Thoracic aorta (tissue), 2 donors: ENCODE measurements at places on chromosomes 2 and 18.

DNA sequence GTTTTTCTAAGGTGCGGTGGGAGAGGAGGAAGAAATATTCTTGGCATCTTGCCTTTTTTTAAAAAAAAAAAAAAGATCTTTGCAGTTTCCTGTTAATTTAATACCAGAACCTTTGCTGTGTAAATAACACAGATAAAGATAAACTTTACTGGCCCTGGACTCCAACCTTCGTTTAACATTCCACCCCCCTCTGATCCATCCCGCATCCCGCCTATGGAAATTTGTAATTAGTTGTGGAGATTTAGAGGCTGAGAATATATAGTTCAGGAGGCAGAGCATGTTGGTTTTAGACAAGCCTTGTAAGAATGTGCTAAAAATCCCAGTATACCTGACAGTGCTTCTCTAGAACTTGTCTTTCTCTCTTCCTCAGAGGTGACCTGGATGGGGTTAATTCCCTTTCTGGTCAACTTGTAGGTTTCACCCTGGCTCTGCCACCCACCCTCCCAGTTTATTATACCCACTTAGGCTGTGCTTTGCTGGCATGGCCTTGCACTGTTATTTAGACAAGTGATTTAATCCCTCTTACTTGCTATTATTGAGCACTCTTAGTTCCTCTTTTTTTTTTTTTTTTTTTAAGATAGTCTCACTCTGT, 2.9 kb upstream of the C2orf72 start:
- no peak for DNase-seq

- no peak for DNase-seq
These were observed 21.9 kb upstream of the PAX3 start for GRCh38 chr2:222320436-222321395.

DNA sequence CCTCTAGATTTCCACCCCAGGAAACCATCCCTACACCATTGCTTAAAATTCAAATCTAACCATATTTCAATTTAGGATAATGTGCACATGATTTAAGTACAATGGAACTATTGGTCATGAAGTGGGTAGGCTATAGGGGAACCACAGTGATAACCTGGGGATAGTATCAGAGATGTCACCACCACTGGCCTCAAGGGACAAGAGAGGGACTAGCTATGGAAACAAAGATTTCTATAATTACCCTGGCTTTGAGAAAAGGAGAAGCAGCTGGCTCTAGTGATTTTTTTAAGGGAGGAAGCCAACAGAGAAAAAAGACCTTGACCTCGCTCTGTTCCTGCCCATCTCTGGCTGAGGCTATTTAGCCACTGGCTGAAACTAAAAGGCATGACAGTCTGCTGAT, 132.0 kb downstream of the MEP1B start:
- DNase-seq: no peak

DNA sequence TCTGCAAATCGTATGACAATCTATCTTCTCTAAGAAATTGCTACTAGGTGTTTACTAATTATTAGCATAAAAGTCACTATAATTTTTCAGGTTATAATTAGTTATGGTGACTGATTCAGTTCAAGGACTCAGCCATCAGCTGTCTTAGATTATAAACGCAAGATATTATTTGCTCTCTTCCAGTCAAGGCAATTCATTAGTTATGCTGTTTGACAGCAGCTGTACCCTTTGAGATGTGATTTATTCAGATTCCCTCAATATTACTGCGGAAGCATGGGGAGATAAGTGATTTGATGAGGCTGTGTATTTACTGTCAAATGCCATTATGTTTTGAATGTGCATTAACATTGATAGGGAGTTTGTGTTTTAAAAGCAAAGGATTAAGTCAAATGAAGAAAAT, 558.9 kb upstream of the FSIP2 start:
- DNase-seq: no peak

DNA sequence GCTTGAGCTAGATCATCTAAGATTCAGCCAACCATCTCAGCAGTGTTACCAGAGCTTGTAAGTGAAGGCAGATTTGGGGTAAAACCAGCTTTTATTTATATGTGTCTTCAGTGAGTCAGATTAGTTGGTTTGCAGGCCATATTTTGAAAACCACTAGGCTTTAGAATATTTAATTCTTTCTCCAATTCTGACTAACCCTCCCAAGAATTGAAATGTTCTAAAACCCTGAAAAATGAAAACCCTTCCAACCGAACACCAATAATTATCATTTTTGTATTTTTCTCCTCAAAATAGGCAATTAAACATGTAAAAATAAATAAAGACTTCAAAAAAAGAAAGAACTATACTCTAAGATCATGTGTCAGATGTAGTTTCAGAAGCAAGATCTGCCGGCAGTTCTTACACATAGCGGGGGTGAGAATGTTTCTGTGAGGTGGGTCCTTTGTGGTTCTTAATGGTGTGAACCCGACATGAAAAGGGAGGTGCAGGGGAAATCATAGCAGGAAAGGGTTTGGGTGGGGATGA, 14.2 kb downstream of the PLEK start:
- no peak for DNase-seq

DNA sequence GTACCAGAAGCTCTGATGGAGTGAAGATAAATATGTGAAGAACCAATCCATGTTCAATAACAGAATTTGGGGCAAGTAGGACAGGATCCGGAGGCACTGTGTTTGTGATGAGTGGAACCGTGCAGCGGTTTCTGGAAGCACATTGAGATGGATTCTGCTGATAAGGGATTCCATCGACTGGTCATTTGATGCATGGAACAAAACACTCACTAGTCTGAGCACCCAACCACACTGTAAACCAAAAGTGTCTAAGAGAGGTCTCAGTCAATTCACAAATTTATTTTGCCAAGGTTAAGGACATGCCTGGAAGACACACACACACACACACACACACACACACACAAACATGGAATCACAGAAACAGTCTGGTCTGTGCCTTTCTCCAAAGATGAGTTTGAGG, 459.5 kb downstream of the FBXO15 start:
- DNase-seq: no peak

DNA sequence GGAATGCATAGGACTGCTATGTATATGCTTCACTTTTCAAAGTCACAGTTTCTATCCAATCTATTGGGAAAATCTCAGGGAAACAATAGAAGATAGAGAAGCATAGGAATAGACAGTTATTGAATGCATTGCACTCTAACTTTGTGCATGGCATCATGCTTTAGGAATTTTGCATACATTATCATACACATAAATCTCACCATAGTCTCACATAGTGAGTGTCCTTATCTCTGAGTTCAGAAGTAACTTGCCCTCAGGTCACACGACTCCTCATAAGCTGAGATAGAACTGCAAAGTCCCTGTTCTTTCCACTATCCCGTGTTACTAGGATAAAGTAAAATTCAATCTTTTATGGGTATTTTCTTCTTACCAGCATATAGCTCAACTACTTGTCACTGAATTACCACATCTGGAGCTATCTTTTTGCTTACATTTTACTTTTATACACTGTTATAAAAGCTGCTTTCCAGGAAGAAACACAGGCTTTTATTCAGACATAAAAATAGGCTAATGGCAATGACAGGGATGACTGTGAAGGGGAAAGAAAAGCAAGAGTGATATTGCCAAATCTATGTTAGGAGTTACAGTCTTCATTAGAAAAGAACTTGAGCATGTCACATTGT, 666.9 kb downstream of the XIRP2 start:
- no peak for DNase-seq

DNA sequence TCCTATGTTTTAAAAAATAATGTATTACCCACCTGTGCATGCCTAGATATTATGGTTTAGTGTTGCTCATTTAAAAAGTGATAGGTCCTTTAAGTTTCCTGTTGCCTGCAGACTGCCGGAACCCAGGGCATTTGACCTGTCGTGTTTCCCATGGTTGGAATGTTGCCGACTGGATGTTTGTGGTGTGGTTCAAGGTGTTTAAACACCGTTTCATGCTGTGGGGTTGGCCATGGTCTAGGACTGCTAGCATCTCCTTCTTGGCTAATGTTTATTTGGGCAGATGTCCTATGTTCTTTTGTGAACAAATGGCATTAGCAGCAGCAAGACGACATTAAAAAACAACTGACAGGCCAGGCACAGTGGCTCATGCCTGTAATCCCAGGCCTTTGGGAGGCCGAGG, 92.9 kb upstream of the LMAN1 start:
- DNase-seq: no peak

DNA sequence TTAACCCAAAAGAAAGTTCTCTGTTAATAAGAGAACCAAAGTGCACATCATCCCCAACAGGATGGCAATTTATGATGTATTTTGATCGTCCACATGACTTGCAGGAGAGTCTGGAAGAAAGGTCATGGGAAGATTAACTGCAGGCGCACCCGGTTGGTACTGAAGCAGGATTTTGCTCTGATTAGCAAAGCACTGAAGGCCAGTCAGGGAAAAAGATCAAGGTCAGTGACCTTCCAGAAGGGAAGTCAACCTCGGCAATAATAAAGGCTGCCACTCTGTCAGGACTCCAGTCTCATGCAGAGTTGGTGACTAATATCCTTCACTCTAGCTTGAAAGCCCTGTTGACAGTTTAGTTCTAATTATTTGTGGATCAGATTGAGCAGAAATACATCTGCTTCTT, 432.7 kb upstream of the RAB12 start:
- no peak for DNase-seq

DNA sequence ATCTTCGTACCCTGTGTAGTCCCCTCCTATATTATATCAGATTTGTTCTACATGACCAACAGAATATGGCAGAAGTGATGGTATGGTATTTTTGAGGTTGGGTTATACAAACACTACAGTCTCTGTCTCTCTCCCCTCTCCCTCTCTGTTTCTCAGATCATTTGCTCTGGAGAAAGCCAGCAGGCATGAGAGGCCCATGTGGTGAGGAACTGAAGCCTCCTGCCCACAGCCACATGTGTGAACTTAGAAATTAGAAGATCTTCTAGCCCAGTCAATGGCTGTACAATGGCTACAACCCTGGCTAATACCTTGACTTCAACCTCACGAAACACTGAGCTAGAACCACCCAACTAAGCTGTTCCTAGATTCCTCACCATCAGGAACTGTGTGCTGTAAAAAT, 250.6 kb downstream of the SMAD2 start:
- DNase-seq: no peak

- no peak for DNase-seq
These were observed 24.2 kb upstream of the HES6 start for GRCh38 chr2:238264072-238264460.

DNA sequence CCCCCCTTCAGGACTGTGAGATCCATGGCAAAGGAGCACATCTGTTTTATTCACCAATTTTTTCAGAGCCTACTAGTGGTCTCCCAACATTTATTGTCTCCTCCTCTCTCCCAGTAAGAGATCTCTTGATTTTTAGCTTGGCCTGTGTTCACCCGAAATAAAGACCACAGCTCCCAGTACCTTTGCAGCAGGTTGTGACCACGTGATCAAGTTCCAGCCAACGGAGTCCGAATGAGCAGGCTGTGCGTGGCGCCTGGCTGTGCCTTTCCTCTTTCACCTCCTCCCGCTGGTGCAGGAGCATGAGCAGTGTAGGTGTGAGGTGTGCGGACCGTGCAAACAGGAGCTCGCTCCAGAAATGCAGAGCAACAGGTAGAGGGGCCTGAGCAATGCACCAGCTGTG, 143.6 kb upstream of the GLI2 start:
- DNase-seq: no peak

DNA sequence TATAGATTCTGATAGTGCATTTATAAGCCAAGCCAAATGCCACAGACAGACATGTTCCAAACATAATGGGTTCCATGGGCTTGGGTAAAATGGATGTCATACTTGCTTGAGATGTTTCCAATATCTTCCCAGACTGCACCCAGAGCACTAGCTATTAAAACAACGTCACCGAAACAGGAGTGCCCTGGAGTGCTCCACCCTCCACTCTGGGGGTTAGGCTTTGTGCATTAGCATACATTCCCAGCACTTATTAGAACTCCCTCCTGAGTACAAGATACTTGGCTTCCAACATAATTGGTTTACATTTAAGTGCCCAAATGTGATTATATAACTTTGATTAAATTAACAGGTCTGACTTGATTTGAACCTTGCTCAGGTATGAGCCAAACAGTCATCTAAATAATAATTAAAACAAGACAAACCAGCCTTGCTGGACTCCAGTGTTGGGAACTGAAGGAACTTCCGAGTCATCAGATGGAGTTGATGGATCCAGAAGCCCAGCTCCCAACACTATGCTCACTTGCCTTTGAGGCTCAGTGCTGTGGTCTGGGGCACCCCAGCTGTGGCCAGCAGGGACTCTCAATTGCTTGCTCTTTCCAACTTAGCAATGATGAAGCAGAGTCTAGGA, 60.5 kb upstream of the LGALSL start:
- DNase-seq: no peak

DNA sequence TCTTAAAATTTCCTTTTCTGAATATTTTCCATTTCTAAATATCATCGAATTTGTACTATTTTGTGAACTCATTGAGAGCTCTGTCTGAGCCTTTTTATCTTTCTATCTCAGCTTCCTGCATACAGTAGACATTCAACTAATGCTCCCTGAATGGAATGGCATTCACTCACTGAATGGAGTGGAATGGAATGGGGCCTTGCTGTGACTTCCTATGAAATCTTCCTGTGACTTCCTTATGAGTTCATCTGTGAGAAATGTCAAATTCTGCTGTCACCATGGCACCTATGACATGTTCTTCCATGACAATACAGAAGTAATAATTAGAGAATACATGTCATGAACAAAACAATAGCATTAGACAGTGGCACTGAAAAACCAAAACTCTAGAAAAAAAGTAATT, 199.6 kb downstream of the NR4A2 start:
- DNase-seq: no peak

GRCh38 chr2:150142561-150142960, 344.9 kb downstream of the RND3 start:
- no peak for DNase-seq

GRCh38 chr18:61093965-61094364, 239.3 kb upstream of the CDH20 start:
- no peak for DNase-seq

DNA sequence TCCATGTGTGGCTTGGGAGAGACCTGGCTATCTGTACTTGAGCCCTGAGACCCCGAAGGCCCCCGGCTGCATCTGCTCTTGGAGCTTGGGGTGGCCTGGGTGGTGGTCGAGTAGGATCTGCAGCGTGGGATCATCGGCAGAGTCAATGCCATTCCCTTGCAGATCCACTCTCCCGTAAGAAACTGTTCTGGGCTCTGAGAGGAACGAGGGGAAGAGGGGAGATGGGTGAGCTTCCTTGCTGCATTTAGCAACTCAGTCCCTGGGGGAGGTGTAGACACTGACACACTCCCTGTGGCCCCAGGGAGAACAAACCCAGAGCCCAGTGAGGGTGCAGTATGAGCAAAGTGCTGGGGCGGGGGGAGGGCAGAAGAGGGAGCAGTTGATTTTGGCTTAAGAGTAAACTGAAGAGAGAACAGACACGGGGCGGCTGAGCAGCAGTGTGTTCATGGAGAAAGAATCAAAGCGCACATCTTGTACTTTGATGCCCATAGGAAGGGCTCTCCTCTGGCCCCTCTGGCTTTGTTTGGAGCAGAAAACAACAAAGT, 8.5 kb downstream of the GREB1 start:
- no peak for DNase-seq
